ENCODE measurements at places on chromosomes 6 and 20.

DNA sequence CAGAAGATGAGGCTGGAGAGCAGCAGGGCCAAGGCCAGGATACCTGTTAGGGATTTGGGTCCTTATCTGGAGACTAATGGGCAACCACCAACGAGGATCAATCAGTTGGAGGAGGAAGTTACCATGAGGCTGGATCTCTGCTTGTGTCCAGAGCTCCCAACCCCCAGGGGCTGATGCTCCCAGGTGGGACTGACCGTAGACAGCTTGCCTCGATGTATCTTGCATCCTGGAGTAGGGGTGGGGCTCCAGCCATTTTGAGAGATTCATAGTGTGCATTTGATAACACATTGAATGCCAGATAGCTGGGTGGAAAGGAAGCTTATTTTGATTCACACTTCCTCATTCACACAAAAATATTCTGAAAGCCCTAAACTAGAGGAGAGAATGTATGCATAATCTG, 4.6 kb upstream of the RFPL4B start:
- DNase-seq, result no peak

DNA sequence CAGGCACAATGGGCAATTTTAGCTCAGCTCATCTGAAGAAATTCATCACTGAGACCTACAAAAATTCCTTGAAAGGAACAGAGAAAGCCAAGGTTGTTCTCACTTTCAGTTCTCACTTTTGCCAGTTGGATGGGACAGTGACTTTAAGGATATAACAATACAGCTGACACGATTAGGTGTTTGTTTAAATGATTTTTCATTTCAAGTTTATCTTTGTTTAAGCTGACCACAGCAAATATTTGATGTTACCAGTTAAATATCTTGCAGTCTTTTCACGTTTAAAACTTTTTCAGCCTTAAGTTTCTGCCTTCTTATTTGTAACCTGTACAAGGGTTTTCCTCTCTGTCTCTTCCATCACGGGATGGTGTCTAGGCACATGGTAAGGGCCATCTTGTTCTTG, 93.6 kb downstream of the PLCB1 start:
- no peak for DNase-seq

- no peak for DNase-seq
Measured at GRCh38 chr6:158559338-158559894, 475 bp upstream of the TMEM181 start.

- no peak for DNase-seq
Measured at GRCh38 chr6:99602520-99603420, 3.9 kb upstream of the PRDM13 start.

DNA sequence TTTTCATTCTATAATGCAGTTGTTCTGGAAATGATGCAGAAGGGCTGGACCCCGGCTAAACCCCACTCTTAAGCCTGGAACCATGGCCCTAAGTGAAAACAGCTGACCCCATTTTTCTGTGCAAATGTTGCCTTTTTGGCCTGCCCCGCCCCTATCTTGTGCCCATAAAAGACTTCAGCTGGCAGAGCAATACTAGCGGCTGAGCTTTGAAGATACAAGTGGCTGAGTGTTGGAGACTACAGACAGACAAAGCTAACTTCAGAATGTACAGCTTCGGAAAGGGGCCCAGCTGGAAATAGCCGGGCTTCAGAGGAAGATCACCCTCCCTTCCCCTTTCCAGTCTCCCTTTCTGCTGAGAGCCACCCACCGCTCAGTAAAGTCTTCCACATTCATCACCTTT, 258.6 kb upstream of the SPTLC3 start:
- no peak for DNase-seq

DNA sequence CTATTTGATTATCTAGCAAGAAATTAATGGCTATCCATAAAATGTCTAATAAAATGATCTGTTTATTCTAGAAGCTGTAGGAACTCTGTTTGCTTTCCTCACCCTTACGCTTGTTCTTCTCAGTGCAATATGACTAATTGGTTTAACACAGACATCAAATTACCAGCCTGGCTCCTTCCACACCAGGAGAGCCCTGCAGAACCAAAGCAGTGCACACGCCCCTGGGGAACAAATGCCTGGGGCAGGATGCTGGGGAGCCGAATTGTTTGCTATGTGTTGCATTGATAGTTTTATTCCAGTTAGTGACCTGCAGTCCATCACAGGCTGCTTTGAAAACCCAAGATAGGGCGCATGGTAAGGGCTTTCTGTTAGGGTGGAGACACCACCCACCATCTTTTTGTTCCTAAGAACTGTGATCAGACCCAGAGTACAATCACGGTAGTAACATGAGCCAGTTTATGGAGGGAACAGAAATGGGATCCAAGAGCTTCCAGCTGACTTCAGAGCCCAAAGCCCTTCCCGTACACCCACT, 126.4 kb upstream of the CD93 start:
- DNase-seq, result no peak

GRCh38 chr20:3203315-3204123, 963 bp downstream of the DDRGK1 start:
- DNase-seq, result no peak

GRCh38 chr20:32577657-32578056, 7.5 kb downstream of the NOL4L start:
- no peak for DNase-seq

- DNase-seq, result no peak
Measured at GRCh38 chr6:104711371-104711770, 148.3 kb downstream of the HACE1 start.

DNA sequence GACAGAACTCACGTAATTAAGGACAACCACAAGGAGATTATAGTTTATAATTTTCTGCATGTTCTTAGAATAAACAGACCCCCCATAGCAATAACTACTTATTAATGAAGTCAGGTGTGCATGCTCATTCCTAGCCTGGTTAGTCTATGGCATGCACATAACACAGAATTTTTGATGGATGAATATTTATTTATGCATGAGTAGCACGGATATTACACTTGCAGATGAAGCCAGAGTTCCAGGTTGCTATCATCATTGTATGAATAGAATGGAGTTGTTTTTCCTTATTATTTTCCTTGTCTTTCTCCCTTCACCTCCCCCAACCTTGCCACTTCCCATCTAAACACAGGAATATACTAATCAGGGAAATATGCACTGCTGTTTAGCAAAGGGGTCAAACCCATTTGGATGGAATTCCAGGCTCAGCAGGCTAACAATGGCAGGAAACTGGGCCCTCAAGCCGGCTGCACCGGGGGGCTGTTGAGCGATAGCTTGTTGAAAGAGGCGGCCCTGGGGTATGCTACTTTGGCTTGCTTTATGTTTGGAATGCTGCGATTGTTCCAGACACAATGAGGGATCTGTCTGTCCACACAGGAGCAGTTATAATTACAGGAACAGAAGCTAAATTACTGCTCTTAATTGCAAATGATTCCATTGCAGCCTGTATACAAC, 112.6 kb downstream of the TMEM170B start:
- no peak for DNase-seq

DNA sequence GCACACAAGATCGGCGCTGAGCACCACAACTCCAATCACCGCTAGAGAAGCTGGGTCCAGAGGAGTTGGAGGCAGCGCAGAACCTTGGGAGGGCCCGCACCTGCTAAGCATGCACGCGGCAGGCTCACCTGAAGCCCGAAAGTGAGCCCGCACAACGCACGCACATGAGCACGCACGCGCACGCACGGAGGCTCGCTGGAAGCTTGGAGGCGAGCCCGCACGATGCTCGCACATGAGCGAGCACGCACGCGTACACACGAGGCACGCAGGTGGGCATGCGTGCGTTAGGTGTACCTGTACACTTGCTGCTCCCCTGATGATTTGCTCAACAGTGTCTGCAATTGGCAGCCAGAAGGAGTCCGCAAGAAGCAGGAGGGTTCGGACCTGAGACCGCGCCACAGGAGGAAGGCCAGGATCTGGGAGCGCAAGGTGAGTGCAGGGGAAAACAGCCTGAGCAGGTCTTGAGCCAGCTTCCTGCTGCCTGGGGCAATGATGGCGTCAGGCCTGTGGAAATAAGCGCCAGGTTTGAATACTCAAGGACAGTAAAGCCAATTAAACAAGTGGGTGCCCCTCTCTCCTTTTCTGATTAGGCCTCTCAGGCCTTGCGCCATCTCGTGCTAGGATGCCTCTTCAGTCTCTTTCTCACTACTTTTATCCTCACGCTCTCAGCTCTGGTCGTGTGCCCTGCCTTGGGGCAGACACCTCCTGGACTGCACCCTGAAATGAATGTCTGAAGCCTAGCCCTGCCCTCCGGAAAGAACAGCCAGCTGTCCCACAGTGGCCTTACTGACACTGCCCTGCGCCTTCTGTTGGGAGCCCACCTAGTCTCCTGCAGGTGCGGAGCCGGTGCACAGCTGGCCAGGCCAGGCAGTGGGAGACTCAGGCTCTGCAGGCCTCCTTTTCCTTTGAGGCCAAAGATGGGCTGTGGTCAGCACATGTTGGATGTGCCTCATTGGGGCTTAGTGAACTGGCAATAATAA, 340.4 kb downstream of the CDC5L start:
- no peak for DNase-seq

DNA sequence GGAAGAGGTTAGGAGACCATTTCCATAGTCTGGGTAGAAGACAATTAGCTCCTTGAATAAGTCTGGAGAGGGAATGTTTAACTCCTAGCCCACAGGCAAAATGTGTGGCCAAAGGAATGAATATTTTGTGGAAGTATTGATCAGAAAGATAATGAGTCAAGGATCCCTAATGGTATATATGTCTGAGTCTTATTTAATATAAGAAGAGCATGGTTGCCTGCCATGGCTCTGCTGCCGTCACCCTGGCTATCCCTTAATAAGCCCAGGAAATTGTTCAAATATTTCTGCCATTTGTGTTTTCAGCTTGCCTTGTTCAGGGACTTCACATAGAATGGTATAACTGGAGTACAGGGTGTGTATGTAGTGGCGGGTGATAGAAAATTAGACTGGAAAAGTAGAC, 18.1 kb upstream of the CALHM6 start:
- DNase-seq, result no peak

GRCh38 chr20:23144856-23145255, 58.7 kb upstream of the CD93 start:
- DNase-seq, result no peak

GRCh38 chr6:162618448-162619002, 109.0 kb downstream of the PRKN start:
- no peak for DNase-seq

DNA sequence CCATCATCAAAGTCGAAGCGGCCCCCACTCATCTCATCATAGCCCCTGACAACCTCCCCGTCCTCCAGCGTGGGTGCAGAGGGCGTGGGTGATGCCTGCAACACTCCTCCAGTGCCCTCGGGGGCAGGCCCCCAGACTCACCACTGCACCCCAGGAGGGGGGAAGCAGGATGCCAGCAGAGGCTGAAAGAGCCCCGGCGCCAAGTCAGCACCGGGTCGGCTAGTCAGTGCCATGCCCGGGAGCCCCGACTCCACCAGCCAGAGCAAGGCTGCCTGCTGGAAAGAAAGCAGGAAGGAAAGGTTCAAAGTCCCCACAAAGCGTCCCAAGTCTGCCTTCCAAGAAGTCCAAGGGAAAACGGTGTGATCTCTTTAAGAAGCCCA, 324 bp downstream of the JPH2 start:
- no peak for DNase-seq

GRCh38 chr6:121521164-121521555, 85.7 kb downstream of the GJA1 start:
- peak; percentile 19 for DNase-seq

GRCh38 chr6:164507206-164507940, 802.0 kb downstream of the C6orf118 start:
- DNase-seq, result no peak

- no peak for DNase-seq
Measured at GRCh38 chr6:116027801-116028200, 32.9 kb downstream of the FRK start.

- DNase-seq, result no peak
Measured at GRCh38 chr20:58330249-58330648, 20.7 kb downstream of the RAB22A start.

DNA sequence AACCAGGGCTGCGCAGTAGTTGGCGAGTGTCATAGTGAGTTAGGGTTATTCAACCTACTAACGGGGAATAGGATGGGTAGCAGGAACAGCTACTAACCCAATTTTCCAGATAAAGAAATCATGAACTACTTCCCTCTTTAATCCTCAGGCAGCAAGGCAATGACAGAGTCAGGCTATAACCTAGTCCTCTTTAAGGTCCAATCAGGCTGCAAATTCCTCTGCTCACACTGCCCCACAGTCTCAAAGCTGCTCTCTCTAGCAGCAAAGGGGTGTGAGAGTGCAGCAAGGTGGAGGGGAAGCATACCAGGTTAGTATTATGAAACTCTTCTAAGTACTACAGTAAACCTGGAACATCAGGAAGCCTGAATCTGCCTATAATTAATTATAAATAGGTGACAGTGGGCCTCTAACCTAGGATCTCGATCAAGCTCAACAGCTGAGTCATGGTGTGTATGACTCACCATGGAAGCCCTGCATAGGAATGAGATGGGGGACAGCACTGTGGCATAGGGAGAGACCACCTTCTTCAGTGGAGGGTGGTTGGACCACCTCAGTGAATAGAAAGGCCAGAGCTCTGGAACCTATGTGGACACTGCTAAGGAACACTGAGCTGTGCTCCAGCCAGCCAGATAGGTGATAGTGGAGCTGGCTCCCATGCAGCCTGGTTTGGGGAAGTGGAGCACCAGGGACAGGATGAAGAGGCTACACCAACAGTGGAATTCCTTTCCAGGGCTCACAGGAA, 7.9 kb downstream of the PEX6 start:
- DNase-seq, result no peak

All from amniotic stem cell (primary cell).